ENCODE measurements at places on chromosomes 7 and 10.

DNA sequence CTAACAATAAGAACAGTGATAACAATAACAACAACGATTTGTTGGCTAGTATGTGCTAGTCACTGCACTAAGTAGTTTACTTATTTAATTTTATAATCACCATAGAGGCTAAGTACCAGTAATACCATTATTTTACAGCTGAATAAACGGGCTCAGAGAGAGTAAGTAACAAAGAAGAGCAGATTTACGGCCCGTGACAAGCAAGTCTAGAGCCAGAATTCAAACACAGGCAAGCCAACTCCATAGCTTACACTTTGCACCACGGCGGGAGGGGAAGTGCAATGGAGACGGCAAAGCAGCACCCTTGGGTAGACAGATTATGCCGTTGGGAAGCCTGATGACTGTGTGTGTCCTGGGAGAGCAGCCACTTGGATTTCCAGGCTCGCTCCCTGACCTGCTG is 1.2 kb upstream of the OR6V1 start:
- no peak for DNase-seq

DNA sequence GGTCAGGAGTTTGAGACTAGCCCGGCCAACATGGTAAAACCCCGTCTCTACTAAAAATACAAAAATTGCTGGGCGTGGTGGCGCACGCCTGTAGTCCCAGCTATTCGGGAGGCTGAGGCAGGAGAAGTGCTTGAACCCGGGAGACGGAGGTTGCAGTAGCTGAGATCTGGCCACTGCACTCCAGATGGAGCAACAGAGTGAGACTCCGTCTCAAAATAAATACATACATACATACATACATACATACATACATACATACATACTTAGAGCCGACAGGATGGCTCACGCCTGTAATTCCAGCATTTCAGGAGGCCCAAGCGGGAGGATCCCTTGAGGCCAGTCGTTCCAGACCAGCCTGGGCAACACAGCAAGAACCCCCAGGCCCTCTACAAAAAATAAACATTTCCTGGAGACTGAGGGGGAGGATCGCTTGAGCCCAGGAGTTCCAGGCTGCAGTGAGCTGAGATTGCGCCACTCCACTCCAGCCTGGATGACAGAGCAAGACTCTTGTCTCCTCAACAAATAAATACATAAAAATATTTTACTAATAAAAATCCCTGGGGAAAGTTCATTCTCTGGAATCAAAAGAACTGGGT is 90.9 kb upstream of the TNRC18 start:
- DNase-seq = no peak

DNA sequence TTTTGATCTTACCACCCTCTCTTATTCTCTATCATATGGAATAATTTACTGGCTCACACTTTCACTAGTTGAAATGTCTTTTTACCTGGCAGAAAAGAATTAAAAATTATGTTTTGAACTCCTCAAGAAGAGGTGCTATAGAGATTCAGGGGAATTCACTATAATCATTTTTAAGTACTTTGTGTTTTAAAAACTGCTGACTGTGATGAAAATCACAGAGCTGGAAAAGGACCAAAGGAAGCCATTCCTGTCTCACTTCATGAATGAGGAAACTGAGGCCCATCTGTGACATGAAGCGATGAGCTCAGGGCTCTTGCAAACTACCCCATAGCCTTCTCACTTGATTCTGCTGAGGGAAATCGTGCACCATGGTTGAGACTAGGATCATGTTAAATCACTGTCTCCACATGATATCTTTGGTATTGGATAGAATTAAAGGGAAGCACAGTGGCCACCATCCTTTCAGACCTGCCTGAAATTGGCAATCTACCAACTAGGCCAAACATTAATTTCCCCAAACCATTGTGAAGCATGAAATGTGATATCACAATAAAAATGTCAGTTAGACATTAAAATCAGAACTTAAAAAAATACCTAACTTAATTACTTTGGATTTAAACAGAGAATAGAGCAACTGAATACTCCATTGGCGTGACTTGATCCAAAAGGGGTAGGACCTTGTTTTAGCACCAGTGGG is 141.0 kb downstream of the FZD1 start:
- DNase-seq = no peak

DNA sequence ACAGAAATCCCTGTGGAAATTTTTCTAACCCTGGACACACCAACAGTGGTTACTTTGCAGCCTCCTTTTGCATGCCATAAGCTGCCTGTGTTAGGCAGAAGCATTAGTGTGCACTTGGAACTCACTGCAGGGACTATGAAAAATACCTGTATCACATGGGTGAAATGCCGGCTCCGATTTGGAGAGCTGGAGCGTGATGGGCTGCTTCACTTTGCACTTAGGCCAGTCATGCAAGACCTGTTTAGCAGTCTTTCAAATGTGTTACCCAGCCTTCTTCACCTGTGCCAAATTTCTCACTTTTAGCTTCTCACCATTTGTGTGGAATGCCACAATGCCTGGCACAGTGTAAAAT is 11.3 kb downstream of the NCOA4 start:
- DNase-seq = no peak

GRCh38 chr10:24894728-24895127 is 57.7 kb downstream of the PRTFDC1 start:
- no peak for DNase-seq

GRCh38 chr7:70673778-70674570 is 458.0 kb upstream of the GALNT17 start:
- DNase-seq = no peak

DNA sequence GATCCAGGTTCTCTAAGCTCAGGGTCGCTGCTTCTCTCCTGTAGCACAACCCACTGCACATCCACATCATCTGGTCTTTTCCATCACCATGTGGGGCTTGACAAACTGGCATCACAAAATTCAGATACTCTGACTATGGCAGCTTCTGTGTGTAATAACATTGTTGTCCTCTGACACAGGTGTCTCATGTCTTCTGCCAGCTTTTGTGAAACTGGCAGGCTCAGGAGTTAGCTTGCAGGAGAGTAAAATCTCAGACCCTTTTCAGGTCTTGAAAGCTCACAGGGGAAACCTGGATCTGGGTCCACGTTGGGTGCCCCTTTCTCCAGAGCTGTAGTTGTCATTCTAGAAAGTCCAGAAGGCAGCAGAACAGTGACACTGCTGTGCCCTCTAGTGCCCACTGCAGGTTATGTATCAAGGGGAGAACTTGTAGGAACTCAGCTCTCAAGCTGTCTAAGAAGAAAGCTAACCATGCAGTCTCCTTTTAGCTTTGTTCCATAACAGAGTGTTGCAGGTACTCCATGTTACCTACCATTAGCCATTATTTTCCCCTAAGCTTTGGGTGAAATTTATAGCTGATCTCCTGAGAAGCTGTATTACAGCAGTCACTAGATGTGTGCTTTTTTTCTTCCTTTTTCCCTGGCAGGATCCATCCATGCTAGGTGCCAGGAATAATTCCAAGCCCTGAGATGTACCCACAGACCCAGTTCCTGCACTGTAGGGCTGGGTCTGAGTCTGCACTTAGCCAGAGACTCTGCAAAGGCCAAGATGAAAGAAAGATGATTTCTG is 102.7 kb downstream of the ZNF248 start:
- DNase-seq = no peak

DNA sequence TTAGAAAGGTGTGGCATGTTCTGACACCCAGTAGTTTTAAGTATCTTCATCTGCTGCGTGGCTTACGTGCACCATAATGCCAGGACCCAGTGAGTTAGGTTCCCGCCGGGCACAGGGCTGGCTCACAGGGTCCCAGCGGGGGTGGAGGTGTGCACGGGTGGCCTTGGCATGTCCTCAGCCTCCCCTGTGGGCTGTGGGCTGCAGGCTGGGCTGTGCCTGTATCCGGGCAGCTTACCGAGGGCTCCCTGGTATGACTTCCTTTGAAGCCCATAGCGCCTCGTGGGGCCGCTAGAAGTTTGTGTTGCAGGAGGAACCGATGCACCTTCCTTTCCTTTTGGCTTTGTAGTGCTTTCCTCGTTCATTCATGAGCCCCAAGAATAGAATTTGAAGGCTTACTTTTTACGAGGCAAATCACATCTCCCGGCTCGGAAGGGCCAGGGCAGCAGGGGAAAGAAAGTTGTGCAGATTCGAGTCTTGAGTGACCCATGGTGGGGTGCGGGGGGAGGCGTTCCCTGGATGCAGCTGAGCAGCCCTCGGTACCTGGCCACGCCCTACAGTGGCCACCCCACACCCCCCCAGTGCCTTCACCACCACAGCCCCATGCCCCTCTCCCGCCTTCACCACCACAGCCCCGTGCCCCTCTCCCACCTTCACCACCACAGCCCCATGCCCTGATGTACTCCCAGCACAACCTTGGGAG is 113.2 kb downstream of the WDR37 start:
- no peak for DNase-seq

GRCh38 chr7:109996411-109996810 is 1094.5 kb upstream of the LRRN3 start:
- DNase-seq = no peak

DNA sequence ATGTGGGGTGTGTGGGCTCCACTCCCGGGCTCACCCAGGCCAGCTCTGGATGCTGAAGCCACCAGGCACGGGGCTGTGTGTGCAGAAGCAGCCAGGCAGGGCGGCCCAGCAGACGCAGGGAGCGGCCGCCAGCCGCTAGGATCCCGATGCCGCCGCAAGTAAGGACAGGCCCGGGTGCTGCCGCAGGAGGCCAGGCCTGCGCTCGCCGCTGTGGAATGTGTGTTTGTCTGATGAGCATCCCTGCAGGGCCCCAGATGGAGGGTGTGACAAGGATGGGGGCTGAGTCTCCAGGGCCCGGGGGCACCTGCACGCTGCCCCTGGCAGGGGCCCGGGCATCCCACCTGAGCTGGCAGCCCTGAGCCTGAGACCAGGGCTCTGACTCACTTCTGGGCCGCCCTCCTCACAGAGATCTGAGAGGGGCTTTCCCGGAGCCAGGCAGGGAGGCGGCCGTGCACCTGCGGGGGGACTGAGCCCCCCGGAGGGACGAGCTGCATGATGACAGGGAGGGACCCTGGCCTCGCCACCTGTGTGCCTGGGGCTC is 101.5 kb downstream of the FOXL3 start:
- DNase-seq = no peak

GRCh38 chr7:151167197-151167961 is at the start of gene GBX1:
GBX1 (minus strand) TSS chr7:151167694; CDS start chr7:151167548, 146 bp downstream.
- DNase-seq = no peak

GRCh38 chr10:49292565-49293207 is 6.3 kb upstream of the C10orf71 start:
- DNase-seq = no peak

GRCh38 chr7:110983822-110984456 is 107.0 kb upstream of the LRRN3 start:
- DNase-seq = no peak

- no peak for DNase-seq
Observed at GRCh38 chr7:2143981-2144595, 88.7 kb downstream of the MAD1L1 start.

GRCh38 chr7:70890147-70890969 is 241.6 kb upstream of the GALNT17 start:
- DNase-seq = no peak

- no peak for DNase-seq
Observed at GRCh38 chr10:31769564-31769963, 159.1 kb downstream of the ARHGAP12 start.

- DNase-seq = no peak
Observed at GRCh38 chr7:133950855-133951254, 176.3 kb upstream of the LRGUK start.

GRCh38 chr10:111200505-111201186 is 123.8 kb downstream of the ADRA2A start:
- DNase-seq = no peak

- DNase-seq = no peak
Observed at GRCh38 chr7:86479144-86479543, 164.6 kb upstream of the GRM3 start.

DNA sequence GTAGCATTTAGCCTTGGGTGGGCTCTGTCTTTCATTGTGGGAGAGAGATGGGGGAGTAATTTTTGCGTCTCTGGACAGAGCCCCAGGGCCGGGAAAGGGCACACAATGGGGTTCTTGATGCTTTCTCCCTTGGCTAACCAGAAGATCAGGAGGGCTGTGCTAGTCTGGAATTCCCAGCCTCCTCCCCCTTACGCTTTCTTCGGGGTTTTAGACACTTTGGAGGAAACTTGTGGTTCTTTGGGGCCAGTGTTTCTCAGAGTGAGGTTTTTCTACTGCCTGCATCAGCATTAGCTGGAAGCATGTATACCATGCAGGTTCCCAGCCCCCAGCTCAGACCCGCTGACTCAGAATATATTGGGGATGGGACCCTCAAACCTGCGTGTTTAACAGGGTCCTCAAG is 7.0 kb downstream of the NEURL1 start:
- no peak for DNase-seq

- DNase-seq = no peak
Observed at GRCh38 chr7:155310425-155311114, 12.9 kb downstream of the INSIG1 start.

DNA sequence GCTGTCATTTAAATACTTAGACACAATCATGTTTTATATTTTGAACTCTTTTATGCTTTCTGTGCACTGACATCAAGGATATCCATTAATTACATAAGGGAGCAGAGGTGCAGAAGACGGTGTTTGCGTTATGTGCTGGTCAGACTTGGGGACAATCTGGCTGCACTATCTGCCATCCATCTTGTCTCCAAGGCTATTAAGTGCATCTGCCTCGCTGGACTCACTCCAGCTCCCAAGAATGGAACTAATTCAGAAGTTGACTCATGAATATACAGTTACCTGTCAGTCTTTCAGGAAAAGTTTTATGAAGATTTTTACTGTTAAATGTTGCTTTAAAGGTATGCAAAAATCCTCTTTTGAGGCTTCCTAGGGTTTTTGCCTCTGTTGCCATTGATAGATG is 391.0 kb downstream of the SUGCT start:
- no peak for DNase-seq

- no peak for DNase-seq
Observed at GRCh38 chr10:104297697-104298660, 29.0 kb downstream of the GSTO2 start.

- no peak for DNase-seq
Observed at GRCh38 chr7:88307412-88307811, 718 bp upstream of the STEAP4 start.
